IPS DF 19.7 (cell line): ENCODE measurements at places on chromosomes 11 and 22.

DNA sequence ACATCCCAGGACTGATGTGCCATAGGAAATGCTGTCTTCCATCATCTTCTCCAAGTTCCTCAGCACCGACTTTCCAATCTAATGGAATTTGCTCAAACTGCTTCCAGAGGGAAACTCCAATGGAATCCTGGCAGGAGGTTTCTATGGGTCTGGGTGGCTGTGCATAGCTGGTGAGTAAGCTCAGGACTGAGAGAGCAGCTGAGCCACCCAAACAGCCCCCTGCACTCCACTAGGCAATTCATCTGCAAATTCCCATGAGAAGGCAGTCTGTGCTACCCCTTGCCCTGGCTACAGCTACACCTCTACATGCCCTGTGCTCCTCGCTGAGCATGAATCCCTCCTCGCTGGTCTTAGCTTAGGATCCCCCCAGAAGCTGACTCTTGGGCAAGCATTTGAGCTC lies 127.9 kb upstream of the CSNK2A3 start:
- no peak for DNase-seq

DNA sequence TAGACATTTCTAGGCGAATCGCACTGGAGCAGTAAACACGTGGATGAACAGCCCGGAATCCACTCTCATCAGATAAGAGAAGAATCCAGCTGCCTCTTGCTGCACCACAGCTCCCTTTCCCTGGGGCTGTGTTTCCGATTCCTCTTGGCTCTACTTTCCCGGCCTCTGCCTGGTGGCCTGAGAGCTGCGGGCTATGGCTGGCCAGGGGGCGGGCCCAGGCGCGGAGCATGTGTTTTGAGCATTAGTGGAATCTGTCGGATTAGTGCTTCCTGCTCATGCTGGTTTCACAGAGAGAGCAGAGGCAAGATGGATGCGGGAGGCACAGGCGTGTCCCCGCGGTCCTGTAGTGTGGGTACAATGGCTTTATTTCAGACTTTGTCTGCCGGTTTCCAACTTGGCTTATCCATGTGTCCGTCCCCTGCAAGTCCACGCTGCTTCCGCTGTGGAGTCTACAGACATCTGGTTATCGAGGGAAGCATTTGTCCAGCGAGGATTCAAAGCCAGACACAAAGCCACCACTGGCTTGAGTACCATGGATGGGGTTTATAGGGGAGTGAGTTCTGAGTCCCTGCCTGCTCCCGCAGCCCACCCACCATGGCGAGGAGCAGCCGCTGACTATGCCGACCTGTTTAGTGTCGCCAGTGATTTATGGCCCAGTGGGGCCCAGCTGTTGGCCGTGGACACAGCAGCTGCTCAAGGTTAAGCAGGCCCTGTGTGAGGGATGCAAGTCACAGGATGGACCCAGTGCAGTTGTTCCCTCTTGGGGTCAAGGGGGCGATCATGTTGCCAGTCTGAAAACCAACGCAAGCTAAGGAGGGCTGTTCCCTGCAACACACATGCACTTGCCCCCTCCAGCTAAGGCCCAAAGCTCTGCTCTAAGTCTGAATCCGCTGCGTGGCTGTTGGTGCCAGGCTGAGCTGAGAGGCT lies 43.3 kb upstream of the EP300 start:
- DNase-seq: no peak

DNA sequence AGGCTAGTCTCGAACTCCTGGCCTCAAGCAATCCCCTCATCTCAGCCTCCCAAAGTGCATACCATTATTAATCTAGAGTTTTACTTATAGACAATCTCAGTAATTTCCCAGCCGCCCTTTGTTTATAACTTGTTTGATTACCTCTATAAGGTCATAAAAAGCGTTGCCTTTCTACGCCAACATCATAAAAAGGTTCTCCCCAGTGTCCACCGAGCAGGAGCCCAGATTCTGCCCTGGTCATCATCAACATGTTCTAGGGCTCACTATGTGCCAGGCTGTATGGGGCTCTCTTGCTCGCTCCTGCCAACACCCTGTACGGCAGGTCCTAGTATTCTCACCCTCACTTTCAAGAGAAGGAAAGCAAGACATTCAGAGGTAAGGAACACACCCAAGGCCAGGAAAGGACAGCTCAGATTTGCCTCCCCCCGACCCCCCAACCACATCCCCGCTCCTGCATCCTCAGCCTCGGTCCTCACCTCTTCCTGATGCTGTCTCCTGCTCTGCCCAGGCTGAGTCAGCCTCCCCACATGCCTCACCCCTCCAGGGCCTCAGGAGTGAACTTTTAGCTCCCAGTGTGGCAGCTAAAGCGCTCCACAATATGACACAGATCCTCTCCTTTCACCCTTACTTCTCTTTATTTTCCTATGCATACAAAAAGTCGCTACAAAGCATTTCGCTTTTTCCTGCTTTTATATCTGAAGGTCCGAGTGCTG lies 14.3 kb downstream of the ARFGAP3 start:
- no peak for DNase-seq

- DNase-seq: no peak
Observed at GRCh38 chr22:36300396-36301212, 47.7 kb downstream of the APOL1 start.

DNA sequence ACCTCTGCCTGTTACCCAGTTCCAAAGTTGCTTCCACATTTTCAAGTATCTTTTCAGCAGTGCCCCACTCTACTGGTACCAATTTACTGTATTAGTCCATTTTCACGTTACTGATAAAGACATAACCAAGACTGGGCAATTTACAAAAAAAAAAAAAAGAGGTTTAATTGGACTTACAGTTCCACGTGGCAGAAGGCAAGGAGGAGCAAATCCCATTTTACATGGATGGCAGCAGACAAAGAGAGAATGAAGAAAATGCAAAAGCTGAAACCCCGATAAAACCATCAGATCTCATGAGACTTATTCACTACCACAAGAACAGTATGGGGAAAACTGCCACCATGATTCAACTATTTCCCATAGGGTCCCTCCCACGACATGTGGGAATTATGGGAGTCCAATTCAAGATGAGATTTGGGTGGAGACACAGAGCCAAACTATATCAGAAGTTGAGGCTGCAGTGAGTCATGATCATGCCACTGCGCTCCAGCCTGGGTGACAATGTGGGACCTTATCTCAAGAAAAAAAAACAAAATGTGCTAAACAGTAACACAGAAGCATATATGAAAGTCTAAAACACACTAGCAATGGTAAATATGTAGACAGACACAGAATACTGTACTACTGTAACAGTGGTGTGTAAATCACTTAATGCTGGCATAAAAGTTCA lies 190.3 kb upstream of the ZC3H12C start:
- DNase-seq: no peak

DNA sequence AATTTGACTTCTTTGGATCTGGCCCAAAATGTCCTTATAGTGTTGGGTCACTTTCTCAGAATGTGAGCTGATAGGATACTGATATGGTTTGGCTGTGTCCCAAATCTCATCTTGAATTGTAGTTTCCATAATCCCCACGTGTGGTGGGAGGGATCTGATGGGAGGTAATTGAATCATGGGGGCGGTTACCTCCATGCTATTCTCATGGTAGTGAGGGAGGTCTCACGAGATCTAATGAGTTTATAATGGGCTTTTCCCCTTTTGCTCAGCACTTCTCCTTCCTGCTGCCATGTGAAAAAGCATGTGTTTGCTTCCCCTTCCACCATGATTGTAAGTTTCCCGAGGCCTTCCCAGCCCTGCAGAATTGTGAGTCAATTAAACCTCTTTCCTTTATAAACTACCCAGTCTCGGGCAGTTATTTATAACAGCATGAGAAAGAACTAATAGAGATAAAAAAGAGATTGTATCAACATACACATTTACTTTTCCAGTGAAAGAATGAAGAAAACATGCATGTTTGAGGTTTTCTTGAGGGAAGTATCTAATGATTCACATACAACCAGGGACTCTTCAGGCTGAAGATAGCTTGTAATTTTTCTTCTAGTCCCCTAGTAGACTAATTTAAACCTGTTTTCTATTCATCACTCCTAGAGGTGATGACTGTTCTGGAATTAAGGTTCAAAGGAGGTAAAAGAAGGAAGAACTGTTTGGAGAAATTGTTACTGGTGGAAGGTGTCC lies 17.3 kb upstream of the CSTF3 start:
- DNase-seq: no peak

GRCh38 chr11:96014217-96014616 lies 90.3 kb upstream of the MTMR2 start:
- no peak for DNase-seq

DNA sequence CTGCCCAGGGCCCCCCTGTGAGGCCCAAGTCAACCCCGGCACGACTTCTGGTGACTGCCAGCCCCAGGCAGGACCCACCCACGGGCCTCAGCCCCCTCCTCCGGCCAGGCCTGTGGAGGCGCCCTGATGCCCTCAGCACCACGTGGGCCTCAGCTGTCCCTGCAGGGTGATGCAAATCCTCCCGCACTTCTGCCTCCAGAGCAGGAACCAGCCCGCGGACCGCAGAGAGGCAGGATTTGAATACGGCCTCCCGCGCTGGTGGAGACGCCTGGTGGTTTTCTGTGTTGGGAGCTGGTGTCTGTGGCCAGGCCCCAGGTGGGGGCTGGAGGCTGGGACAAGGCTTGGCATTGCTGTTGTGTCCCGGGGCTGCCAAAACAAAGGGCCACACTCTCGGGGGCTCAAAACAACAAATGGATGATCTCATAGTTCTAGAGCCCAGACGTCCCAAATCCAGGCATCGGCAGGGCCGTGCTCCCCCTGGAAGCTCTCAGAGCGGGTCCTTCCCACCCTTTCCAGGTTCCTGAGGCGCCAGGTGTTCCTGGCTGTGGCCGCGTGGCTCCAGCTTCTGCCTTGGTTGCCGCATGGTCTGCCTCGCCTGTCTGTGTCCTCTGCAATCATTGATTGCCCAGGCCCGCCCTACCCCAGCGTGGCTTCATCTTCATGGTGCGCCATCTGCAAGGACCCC lies 19.4 kb downstream of the TRPM5 start:
- no peak for DNase-seq
